Dermis blood vessel endothelial cell (primary cell): ENCODE measurements at places on chromosomes 12 and 14. TPM values are rescaled to one million over a fixed set of nuclear protein-coding genes. Genes with fewer than 3 reads are reported as not detected.

Gene NFATC4
- 8.8 and 11.1 TPM in 2 replicates for total RNA-seq

Gene CPNE6
- not detected in 2 replicates for total RNA-seq

Gene ERP27
- total RNA-seq: 0.14 TPM in 1 of 2 replicates, not detected in the other

Gene SYCP3
- 0.05 TPM in 1 of 2 replicates, not detected in the other for total RNA-seq

Gene TAS2R7
- total RNA-seq: not detected in 2 replicates

Gene SIX1
- total RNA-seq: 0.17 TPM in 1 of 2 replicates, not detected in the other

Gene CD163
- total RNA-seq: not detected in 2 replicates
